ENCODE measurements at places on chromosomes 5 and 9. TPM values are rescaled to one million over a fixed set of nuclear protein-coding genes. Genes with fewer than 3 reads are reported as not detected.
A peak's percentile ranks its signal among the peaks of the same experiment; 100 is the strongest.

- no peak for DNase-seq
Measured at GRCh38 chr9:70073193-70073592, 29.5 kb downstream of the MAMDC2 start.

DNA sequence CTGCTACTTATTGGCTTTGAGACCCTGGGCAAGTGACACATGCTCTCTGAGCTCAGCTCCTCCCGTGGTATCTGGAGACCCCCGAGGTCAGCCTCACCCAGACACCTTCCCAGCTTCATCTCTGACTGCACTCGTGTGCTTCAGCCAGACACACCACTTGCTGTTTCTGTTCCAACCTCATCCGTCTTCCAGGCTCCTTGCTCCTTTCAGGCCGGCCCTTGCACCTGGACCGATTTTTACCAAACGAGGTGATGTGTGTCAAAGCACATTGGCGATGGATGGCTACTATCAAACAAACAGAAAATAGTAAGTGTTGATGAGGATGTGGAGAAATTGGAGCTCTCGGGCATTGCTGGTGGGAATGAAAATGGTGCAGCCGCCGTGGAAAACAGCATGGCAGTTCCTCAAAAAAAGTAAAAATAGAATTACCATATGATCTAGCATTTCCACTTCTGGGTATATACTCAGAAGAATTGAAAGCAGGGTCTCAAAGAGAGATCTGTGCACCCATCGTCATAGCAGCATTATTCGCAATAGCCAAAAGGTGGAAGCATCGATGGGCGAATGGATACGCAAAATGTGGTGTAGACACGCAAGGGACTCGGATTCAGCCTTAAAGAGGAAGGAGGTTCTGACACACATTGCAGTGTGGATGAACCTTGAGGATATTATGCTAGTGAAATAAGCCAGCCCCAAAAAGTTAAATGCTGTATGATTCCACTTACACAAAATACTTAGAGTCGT is 96.1 kb upstream of the IER5L start:
- peak; percentile 34 for DNase-seq

Gene ESM1
- 0.76 TPM for polyA plus RNA-seq

Gene GARIN3
- polyA plus RNA-seq: not detected

Gene CBY3
- polyA plus RNA-seq: not detected

DNA sequence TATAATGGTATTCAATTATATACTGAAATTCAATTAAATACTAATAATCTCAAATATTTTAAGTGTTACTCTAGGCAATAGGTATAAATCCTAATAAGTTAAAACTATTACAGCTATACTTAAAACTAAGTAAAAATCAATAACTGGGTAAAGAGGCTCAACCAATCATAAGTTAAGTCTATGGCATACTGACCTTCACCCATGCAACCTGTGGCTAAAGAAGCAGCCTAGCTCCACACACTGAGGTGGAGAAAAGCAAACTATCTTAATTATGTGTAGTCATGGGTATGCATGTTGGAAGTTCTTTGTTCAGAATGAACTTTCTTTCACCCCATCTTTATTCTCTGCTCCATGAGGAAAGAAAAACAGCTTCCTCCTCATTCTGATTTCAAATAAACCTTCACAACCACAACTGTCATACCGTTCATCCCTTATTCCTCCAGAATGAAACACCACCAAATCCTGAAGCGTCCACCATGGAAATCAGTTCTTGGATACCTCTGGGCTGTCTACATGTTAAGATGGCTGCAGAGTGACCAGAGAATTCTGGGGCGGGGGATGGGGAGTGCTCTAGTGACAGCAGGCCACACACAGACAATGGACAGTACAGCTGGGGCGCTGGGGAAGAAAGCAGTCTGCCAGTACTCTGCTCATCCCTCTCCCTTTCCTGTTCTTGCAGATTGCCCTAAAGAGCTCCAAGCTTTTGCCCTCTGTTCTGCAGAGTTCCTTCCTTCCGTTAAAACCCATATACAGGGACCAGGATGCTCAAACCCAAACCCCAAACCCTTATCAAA is 62.3 kb downstream of the RIGI start:
- DNase-seq: no peak

Gene SLC1A3
- 9.2 TPM for polyA plus RNA-seq

Gene FBXL7
- 2.6 TPM for polyA plus RNA-seq

Gene TRPM6
- 0.16 TPM for polyA plus RNA-seq

- no peak for DNase-seq
Measured at GRCh38 chr5:124979251-124979650, 232.8 kb upstream of the ZNF608 start.

Data from spleen (tissue), 13 donors.